Inflammatory macrophage treated with lipopolysaccharide for 4 hours (primary cell): ENCODE measurements at places on chromosomes 12 and 14.

- DNase-seq, result peak; percentile 69
These were observed 32.9 kb upstream of the SYCP3 start for GRCh38 chr12:101772012-101772775.

DNA sequence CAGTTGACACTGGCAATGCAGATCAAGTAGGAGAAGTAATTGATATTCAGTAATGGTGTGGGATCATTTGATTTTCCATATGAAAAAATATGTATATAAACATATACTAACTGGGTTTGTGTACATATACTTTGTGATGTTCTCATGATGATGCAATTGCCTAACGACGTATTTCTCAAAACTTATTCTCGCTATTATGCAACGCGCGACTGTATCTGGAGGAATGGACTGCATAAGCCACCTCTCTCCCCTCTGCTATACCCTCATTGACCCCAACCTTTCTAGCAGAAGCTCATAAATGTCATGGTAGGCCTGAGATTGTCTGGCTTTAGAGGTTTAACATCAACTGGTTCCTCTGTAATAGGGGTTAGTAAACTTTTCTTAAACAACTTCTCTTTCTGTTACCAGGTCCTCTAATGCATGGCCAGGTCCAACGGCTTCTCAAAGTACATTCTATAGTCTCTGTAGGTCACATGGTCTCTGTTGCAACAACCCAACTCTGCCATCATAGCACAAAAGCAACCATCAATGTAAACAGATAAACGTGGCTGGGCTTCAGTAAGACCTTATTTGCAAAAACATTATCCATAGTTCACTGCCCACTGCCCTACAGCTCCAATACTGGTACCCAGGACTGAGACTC, 59.3 kb downstream of the FOXN3 start:
- DNase-seq, result peak; percentile 84

GRCh38 chr12:10220398-10221077, 7.9 kb downstream of the GABARAPL1 start:
- peak; percentile 11 for DNase-seq

DNA sequence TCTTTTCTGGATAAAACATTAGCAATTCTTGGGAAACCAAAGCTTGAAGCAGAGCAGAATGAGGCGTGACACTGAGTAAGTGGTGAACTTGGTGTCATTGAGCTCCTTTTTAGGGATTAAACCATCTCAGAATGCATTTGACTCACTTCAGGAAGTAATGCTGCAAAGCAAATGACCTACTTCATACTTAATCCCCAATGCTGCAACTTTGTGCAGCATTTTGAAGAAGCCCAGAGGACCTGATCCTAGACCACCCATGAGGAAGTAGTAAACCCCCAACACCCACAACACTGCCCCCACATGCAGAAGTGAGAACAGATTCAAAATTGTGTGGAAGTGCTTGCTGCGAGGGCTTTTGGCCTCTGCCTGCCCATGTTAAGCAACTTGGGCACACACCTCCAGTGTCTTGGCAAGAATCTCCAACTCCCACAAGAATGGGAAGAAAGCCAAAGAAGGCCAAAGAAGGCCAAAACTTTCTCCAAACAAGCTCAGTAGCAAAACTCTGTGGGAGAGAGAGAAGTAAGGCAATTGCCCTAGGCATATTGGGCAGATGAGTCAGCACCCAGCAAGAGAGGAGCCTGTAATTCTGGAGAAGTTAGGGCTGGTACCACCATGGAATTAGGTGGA, 69.2 kb upstream of the ETV6 start:
- DNase-seq, result peak; percentile 97

DNA sequence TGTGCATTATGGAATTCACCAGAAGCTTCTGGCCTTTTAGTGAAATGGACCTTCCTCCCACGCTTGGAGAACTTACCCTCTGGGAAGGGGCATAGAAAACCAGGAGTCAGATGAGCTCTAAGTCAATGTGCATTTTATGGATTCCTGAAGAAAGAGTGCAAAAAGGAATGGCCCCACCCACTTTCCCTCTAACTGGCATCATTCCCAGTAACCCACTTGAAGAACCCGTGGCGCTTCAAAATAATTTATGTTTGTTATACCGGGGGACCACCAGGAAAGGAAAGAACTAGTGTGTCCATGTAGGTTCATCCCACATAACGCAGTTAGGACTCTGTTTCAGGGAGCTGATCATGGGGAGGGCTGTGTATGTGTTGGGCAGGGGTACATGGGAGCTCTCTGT, 1153.4 kb downstream of the TMEM121 start:
- no peak for DNase-seq

GRCh38 chr14:94392510-94392935, 4.1 kb upstream of the SERPINA1 start:
- peak; percentile 97 for DNase-seq

- DNase-seq, result no peak
These were observed 59.5 kb upstream of the IGF1 start for GRCh38 chr12:102539651-102540553.

- DNase-seq, result peak; percentile 30
These were observed 61.5 kb downstream of the IQSEC3 start for GRCh38 chr12:128079-128478.

GRCh38 chr12:108551535-108551934, 9.4 kb downstream of the SART3 start:
- peak; percentile 43 for DNase-seq

DNA sequence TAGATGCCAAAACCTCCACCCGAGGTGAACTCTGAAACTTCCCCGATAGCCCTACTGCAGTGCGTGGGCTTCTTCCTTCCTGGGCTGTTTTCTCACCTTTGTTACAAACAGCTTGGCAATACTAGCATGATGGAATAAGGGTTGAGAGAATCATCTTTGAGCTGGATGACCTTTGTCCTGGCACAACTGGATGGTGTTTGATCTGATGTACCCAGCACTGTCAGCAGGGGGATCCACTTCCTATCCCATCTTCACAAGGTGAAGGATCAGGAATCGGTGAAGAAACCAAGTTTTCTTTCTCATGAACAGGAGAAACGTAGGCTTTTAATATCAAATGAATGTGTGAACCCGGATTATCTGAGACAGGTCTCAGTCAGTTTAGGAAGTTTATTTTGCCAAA, 19.5 kb upstream of the LRRC10 start:
- no peak for DNase-seq

- DNase-seq, result peak; percentile 61
These were observed 760 bp downstream of the TMEM19 start for GRCh38 chr12:71686658-71687025.
